ENCODE measurements at places on chromosomes 1 and 21.

DNA sequence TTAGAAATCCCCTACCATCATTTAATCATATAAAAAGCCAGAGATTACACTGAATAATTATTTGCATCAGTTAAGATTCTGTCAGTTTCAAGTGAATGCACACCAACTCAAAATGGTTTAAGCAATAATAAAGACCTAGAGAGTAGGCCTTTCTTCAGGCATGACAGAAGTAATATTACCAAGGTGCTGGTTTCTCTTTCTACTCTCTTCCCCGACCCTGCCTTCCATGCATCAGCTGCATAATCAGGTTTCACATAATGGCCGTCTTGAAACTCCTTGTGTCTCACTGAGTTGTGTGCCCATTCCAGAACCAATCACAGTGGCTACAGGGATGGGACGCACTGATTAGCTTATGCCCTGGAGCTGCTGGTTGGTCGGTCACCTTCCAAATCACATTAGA is 103.5 kb upstream of the SERTAD4 start:
- no peak for DNase-seq

DNA sequence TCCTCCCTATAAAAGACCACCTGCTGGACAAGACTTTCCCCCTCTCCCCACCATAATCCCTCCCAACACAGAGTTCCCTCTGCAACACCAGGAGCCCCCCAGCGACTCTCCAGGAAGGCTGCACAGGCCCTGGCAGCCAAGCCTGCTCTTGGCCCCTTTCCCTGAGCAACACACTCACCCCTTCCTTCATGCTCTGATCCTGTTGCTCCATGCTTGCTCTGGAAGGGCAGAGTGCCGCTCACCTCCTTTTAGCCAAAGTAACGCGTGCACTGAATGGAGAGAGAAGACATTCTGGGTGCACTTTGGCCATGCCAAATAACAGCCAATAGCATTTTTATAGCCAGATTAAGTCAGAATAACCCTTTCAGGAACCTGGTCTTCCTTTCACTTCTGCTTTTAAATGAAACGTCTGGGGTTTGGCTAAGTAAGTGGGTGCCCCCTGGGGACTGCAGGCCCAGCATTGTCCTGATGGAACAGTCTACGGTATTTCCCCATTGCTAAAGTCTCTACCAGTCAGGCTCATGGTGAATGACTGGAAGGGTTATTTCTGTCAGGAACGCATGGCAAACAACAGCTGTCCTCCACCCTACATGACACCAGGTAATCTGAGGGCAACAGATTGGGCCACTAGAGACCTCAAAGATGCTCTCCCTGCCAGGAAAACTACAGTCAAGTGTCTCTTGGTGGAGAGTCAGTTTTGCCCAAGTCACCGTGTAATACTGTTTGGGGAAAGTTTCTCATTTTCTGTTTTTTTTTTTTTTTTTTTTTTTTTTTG is at the start of gene SLC2A5:
SLC2A5 (minus strand) TSS at position 310 of the 775 bp plus-strand sequence; CDS start at position 211, 99 bp downstream.
- no peak for DNase-seq

GRCh38 chr1:199959033-199959774 is 68.3 kb upstream of the NR5A2 start:
- DNase-seq, result no peak

- DNase-seq, result no peak
These were observed 19.0 kb upstream of the MGST3 start for GRCh38 chr1:165612062-165612461.

DNA sequence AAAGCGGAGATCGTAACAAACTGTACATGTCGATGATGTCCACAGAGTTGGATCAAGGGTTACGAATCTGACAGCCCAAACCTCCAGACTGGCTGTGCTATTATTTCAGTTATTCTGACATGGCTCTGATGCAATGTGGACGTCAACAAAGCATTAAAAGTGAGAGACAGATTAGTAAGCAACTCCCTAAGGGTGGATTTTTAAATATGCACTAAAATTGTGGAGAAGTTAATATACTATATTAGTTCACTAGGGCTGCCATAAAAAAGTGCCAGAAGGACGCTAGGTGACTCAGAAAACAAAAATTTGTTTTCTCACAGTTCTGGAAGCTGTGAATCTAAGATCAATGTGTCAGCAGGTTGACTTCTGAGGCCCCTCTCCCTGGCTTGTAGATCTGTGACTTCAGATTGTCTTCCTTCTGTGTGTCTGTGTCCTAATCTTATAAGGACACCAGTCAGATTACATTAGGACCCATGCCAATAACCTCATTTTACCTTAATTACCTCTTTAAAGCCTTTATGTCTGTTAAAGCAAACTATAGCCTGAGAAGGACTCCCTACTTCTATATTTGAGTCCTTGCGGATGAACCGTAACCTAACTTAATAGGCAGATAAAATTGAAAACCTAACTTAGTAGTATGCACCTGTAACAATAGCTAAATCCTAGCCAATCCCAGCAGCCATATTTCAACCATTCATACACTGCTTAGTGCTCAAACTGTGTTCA is 66.0 kb upstream of the BACH1 start:
- no peak for DNase-seq
